ENCODE measurements at places on chromosomes 5 and 9.

- no peak for DNase-seq
Observed at GRCh38 chr5:137891849-137892248, 2.6 kb downstream of the PKD2L2 start.

DNA sequence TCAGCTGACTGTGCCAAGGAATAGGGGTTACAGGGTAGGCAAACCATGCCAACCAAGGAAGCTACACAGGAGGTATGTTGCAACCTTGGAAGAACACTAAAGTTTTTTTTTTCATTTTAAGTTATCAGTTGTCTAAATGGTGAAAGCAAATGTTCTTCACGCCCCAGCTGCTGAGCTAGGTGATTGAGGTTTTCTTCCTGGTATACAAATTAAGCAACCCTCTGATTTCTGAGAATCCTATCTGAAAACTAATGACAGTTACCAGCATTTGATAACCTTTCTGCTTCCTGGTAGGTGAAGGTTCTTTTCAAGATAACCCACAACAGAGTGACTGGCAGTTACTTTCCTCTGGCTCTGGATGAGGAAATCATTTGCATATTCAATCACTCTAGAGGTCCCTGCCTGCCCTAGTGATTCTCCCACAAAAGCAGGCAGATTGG, 194.9 kb downstream of the ATP10B start:
- no peak for DNase-seq

- DNase-seq = no peak
Observed at GRCh38 chr9:27003426-27004077, 1.9 kb downstream of the LRRC19 start.

DNA sequence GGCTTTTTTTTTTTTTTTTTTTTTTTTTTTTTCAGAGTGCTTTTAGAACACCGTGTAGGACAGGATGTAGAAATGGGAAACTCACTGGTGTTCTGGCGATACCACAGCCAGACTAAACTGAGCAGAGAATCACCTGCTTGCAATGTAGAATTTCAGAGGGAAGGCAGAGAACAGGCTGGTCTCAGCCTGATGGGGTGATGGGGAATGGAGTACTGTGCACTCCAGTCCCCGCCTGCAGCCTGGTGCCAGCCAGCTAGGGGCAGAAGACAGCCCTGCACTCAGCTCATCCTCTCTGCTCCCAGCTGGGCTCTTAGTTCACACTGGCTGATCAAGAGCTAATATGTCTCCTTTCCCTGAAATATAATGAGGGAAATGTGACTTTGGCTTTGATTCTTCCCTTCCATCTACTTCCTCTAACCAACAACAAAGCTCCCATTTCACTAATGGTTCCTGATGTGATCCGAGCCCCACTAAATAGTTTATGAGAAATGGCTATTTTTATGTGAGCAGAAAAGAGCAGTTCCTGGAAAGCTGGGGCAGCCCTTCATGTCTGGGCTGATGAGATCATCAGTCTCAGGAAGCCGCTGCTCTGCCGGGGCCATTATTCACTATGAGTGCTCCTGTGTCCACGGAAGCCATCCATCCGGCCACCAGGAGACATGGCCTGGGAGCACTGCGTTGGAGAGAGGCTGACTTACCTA, 209.7 kb downstream of the GADD45G start:
- DNase-seq = peak; percentile 82

DNA sequence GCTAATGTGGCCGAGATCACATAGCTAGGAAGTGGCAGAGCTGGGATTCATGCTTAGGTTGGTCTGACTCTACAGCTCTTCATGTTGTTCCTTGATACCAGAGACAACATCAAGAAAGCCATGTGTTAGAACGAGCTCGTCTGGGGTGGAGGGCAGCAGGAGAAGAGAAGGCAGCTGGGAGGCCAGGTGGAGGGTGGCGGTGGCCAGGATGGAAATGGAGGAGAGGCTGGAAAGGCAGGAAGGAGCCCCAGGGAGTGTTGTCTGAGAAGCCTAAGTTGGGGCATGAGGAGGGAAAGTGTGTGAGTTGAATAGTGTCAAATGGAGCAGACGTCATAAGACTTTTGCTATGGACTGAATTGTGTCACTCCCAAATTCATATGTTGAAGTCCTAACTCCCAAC, 315.3 kb downstream of the GADD45G start:
- DNase-seq = no peak

DNA sequence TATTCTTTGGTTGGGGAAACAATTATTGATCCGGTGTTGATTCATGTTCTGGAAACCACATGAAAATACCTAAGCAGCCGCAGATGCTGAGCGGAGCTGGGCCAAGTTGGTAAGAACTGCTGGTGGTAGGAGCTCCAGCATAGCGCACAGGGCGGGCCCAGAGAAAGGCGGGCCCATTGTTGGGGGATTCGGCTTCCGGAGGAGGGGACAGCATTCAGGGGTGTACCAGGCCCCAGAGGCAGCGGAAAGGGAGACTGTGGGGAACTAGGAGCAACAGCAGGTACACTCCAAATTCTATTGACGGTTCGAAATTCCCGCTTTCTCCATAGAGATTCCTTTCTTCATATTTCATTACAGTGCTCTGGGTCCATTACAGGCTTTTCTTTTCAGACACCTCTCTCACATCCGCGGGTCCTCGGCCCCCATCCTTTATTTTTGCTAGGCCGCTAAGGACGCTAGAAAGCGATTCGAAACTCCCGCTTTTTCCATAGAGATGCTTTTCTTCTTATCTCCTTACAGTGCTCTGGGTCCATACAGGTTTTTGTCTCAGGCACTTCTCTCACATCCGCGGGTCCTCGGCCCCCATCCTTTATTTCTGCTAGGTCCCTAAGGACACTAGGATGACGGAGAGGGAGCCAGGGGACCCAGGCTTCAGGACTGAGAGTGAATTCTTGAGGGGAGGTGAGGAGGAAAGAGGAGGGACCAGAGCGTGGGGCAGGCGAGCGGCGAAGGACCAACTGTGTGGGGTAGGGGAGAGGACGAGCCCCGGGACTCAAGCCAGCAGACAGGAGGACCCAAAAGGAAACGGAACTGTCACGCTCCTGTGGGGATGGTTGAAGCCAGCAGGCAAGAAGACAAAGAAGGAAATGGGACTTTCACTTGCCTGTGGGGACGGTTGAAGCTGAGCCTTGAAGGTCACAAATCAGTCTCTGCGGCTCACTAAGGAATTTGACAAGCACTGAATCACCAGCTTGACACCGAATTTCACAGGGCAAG, at the start of gene CCDC152:
Gene CCDC152, plus strand, starts transcription at position 213 of the 996 bp plus-strand sequence. CDS start 2,304 bp downstream, outside the sequence.
- DNase-seq = peak; percentile 63

DNA sequence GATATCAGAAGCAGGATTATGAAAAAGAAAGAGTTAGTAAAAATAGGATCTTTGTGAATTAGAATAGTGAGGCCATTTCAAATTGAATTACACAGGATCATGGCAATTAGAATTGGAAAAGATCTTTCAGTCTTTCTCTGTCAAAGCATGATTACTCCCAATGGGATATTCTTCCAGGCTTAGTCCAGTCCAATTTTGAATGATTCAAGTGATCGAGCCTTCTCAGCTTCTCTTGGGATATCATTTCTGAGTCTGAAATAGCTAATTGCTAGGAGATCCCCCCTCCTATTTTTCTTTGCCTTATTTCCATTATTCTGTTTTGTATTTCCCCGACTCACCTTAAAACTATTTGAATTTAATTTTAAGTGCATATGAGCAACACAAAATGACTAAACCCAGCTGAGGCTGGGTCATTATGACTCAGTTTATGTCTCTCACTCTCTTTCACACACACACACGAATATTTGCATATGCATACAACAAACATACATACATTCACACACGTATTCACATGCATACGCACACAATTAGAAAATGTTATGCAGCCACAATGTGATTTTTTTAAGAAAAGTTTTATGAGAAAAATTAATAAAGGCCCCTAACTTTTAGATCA, 34.8 kb upstream of the EFNA5 start:
- DNase-seq = no peak

DNA sequence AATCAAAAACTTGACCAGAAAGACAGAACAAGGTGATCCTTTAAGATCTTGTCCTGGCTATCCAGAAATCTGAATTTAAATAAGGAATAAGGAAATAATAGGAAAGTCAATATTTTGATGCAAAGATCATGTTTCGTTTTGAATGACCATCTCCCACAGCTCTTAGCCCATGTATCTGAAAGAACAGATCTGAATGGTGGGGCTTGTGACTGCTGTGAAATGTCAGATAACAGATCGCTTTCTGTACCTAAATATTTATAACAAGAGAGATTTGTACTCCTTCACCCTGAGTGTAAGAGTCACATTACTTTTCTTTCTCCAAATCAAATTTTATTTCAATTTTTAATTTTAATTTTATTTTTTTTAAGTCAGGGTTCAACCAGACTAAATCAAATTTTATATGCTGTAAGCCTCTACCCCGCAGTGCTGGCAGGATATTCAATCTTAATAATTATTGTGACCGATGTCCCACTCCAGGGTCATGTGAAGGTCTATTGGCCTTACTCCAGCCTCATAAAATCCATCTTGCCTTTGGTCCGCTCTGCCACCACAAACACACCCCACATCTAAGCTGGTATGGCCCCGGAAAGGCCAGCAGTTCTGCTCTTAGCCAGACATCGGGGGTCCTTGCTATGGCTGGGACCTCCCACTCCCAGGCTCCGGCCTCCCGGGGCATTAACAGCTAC, 7.0 kb upstream of the SLC26A2 start:
- no peak for DNase-seq

- no peak for DNase-seq
Observed at GRCh38 chr5:66669086-66669861, 73.1 kb downstream of the MAST4 start.

- no peak for DNase-seq
Observed at GRCh38 chr5:73424556-73424977, 24.0 kb downstream of the FOXD1 start.

DNA sequence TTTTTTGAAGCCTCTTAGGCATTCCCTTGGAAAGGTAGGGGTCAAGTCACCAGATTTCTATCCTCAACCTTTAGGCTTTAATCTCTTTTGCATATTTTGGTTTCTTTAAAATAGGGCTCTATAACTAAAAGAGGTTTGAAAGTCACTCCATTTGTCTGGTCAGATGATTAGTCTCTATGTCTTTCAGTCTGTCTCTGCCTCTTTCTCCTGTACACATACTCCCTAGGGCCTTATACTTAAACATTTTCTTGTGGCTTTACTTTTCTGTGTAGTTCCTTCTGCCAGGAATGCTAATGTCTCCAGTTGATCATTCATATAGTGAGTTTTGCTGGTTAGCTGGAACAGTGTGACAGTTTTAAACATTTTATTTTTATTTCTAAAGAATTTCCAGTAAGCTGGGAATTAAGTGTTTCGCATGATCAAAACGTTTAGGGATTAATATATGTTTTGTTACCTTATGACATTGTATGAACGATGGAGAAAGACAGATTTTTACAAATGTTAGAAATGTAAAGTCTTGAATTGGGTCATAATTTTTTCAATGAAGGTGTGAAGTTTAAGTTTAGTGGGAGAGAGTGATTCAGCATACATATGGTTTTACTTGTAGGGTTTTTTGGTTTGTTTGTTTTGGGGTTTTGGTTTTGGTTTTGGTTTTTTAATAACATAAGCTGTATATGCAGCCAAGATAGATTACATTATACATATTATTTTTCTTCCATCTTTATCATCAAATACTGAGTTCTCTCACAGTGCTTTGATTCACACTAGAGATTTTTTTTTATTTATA, 90.6 kb downstream of the ZCCHC7 start:
- DNase-seq = peak; percentile 41

- DNase-seq = peak; percentile 76
Observed at GRCh38 chr9:70398145-70398556, 16.3 kb downstream of the KLF9 start.

GRCh38 chr9:86713970-86714369, 233.3 kb downstream of the GAS1 start:
- DNase-seq = no peak

- peak; percentile 27 for DNase-seq
Observed at GRCh38 chr5:61817472-61818326, 485.6 kb downstream of the ZSWIM6 start.

DNA sequence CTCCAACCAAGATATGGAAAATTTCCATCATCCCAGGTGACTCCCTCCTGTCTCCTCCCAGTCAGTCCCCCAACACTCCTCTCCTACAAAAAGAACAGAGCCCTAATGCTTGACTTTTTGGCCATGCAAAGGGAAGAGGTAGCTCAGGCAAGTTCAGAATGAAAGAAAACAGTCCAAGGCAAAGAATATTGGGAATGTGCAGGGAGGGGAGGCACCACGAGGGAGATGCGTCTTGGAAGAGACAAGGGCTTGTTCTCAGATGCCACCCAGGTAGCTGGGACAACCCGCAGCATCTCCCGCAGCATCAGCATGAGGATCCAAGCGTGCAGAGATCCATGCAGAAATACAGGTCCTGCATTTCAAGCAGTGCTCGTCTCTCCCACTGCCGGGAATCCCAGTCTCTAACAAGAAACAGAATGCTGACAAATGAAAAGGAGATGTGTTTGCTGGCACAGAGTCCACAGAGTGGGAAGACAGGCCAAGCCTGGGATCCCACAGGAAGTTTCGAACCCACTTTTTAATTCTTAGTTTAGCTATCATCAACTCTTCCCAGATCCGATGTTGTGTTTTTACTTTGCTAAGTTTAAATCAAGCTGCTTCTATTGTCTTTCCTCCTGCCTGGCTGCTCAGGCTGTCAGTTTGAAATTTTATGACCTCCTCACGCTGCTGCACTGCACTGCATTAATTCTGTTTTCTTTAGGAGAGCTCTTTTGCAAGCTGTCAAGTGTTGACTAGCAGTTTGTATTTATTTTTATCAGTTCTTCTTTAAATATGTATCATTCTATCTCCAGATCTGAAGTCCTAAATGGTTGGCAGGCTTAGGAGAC, 86.8 kb upstream of the OSMR start:
- no peak for DNase-seq

- DNase-seq = no peak
Observed at GRCh38 chr5:78562714-78563330, 85.8 kb downstream of the LHFPL2 start.

DNA sequence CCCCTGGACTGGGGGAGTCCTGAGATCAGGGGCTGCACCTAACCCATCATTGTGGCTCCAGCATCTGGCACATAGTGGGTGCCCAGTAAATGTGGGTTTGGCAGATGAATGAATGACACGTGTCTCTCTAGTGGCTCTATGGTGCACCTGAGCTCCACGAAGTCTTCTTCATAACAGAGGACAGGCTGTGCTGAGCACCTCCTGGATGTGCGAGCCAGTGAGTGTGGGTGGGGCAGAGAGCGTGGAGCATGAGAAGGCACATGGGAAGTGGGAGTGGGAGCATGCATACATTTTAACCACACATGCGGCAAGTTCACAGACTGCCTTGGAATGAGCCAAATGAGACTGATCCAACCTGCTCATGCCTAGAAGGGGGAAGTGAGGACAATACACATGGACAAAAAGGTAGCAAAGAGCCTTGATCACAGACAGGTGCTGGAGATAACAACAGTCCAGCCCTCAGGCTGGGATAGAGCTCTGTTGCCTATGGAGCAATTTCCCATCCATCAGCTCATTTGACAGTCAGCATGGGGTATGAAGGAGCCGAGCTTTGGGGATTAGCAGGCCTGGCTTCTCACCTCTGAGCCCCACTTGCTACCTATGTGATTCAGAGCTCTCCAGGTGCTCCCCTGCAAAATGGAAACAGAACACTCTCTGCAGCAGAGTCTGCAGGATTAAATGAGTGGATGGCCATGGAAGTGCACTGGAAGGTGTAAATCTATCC, 76.2 kb upstream of the TBC1D2 start:
- DNase-seq = no peak

GRCh38 chr5:78547183-78547582, 101.4 kb downstream of the LHFPL2 start:
- DNase-seq = no peak

GRCh38 chr9:34652602-34653000, 616 bp downstream of the IL11RA start:
- DNase-seq = no peak

GRCh38 chr5:176830995-176831423, 20.6 kb downstream of the UNC5A start:
- DNase-seq = no peak

All from inflammatory macrophage treated with lipopolysaccharide for 4 hours (primary cell).